ENCODE measurements at places on chromosomes 2 and 18.

GRCh38 chr2:50014168-50014567, 859.9 kb upstream of the FSHR start:
- DNase-seq, result no peak

- DNase-seq, result no peak
Observed at GRCh38 chr2:240884745-240885144, 11.2 kb downstream of the MAB21L4 start.

- DNase-seq, result no peak
Observed at GRCh38 chr2:128302011-128302743, 16.5 kb downstream of the HS6ST1 start.

GRCh38 chr2:164840930-164841718, 499 bp downstream of the COBLL1 start:
- no peak for DNase-seq

- DNase-seq, result no peak
Observed at GRCh38 chr2:81299841-81300240, 995.3 kb upstream of the LRRTM1 start.

- no peak for DNase-seq
Observed at GRCh38 chr2:162243715-162244114, 470 bp upstream of the FAP start.

- no peak for DNase-seq
Observed at GRCh38 chr2:121862286-121862685, 106.8 kb downstream of the TSN start.

- no peak for DNase-seq
Observed at GRCh38 chr2:198254536-198255090, 450.2 kb downstream of the PLCL1 start.

GRCh38 chr2:30139131-30139870, 7.5 kb upstream of the YPEL5 start:
- no peak for DNase-seq

DNA sequence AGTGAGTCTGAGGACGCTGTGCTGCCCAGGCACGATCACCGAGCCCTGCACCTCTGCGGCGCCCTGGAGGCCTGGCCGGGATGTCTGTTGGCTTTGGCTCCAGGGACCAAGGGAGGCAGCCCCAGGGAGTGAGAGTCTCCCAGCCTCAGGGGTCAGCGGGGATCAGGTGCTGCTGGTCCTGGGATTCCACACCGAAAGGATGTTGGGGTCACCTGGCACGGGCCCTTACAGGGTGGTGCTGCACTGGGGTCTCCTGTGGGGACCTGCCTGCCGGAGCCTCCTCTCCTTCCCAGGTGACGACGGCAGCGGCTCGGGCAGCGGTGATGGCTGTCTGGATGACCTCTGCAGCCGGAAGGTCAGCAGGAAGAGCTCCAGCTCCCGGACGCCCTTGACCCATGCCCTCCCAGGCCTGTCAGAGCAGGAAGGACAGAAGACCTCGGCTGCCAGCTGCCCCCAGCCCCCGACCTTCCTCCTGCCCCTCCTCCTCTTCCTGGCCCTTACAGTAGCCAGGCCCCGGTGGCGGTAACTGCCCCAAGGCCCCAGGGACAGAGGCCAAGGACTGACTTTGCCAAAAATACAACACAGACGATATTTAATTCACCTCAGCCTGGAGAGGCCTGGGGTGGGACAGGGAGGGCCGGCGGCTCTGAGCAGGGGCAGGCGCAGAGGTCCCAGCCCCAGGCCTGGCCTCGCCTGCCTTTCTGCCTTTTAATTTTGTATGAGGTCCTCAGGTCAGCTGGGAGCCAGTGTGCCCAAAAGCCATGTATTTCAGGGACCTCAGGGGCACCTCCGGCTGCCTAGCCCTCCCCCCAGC, 30.5 kb downstream of the GPC1 start:
- DNase-seq, result no peak

DNA sequence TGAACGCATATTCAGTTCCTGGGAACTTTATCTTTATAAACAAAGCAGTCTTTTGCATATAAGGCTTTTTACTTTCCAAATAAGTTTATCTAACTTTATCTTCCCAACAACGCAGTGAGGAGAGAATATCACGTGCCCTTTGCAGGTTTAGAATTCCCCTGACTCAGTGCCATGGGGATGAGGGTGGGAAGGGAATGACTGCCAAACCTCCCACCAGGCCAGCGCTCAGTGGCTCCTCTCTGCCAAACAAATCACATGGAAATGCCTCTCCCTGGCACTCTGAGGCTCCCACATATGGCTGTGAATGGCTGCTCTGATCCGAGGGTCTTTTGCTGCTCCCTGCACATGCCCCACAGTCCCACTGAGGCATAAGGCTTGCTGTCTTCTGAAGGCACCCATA, 158.3 kb downstream of the DNAH6 start:
- DNase-seq, result no peak

GRCh38 chr2:232838406-232838874, 31.6 kb upstream of the SNORC start:
- DNase-seq, result no peak

DNA sequence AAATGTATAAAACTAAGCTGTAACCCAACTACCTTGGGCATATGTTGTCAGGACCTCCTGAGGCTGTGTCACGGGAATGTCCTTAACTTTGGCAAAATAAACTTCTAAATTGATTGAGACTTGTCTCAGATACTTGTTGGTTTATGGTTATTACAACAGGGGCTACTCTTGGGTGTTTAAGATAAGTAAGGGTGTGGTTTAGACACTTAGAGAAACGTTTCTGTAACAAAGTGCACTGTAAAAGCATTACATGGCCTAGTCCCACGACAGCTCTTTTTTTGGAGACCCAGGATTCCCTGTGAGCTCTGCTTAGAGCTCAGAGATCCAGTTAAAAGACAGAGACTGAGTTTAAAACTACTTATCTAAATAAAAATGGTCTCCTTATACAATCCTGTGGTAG, 32.3 kb upstream of the LIPG start:
- DNase-seq, result no peak

DNA sequence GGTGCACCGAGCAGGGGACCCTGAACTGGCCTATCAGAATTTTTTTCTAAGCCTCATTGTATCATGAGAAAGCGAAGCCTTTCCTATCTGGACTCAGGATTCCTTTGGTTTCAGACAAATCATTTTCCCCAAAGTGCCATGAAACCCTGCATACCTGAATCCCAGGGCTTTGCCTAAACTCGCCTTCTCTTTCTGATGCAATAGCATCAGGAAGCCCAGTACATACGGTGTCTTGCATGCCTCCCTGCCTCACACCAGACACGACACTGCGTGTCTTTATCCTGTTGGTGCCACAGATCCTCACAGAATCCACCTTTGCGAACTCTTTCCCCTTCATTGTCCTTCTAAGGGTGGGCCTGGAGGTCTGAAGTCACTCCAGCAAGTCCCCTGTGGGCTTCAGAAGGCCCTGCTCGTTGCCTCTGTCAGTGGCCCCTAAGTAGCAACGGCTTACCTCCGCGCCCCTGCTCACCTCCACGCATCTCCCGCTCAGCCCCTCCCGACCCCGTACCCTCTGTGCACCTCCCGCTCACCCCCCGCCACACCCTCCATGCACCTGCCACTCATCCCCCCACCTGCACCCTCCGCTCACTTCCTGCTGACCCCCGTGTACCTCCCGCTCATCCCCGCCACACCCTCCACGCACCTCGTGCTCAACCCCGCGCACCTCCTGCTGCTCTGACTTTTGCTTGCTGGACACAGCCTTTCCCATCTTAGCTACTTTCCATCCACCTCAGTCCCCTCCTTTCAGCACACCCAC, 83.4 kb downstream of the TPGS2 start:
- no peak for DNase-seq

GRCh38 chr2:181164699-181165098, 184.3 kb downstream of the UBE2E3 start:
- DNase-seq, result no peak
